ENCODE measurements at places on chromosomes 3 and 15. TPM values are rescaled to one million over a fixed set of nuclear protein-coding genes. Genes with fewer than 3 reads are reported as not detected.

- no peak for DNase-seq
Measured at GRCh38 chr3:42079701-42080452, 11.3 kb upstream of the TRAK1 start.

DNA sequence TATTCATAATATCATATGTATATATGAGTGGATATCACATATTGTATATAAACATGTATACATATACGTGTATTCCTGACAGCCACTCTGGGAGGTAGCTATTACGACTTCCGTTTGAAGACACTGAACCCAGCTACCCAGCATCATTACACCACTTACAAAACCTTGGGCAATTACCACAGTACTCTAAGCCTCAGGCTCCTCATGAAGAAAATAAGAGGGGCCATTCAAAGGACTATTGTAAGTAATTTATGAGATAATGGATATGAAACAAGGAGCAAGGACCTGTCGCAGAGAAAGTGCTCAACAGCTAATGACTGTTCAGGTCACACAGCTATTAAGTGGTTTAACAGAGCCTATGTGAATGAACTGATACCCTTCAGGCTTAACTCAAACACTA, 52.4 kb downstream of the KCNMB2 start:
- DNase-seq: no peak

DNA sequence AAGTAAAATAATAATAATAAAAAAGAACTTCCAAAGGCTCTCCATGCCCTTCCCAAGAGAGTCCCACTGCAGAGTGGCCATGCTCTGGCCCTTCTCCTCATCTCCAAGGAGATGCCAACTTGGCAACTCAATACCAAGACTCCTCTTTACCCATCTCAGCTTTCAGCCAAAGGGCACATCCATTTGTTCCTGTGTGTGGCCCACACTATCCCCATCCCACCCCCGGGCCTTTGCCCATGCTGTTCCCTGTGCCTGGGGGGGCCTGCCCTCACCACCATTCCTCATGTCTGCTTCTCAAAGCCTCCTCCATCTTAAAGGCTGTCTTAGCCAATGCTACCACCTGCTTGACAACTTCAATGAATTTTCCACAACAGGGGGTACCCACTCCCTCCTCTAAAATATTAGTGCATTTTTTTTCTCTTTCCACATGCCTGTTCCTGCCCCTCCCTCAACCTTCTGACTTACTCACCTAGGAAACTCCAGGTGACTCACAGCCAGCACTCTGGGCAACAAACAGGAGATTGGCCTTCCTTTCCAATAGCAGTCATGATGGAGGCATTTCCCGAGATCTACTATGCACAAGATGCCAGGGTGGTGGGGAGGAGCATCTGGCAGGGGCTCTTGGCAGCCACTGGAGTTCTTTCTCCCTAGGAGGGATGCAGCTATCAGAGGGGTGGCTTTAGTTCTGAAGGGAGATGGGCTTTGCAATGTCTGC, 109.4 kb upstream of the SMAD3 start:
- DNase-seq: peak; percentile 80

Gene RGMA
- total RNA-seq: 0.18 TPM
